Muscle of back (tissue), 13 donors: ENCODE measurements at places on chromosomes 4 and X. TPM values are rescaled to one million over a fixed set of nuclear protein-coding genes. Genes with fewer than 3 reads are reported as not detected.

- peak; percentile 76 for DNase-seq
Measured at GRCh38 chrX:102697494-102697893, 14.8 kb upstream of the GPRASP2 start.

Gene TMEM150C
- polyA plus RNA-seq: 4.0 TPM

- DNase-seq: no peak
Measured at GRCh38 chr4:79723507-79723906, 315.5 kb upstream of the GK2 start.

DNA sequence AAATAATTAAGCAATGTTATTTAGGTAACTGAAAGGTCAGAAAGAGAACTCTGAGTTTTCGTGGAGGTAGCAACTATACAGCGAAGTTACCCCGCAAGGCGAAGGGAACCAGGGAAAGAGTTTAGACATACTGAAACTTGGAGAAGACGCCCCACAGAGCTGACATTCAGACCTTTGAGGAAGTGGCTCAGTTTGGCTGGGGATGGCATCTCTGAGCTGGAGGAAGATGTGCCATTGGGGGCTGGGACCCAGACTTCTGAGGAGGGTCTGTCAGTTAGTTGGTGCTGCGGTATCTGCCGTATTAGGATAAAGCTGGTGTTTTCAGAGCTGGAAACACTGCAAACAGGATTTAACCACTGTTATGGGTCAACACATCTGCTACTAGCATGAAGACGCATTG is 156.6 kb downstream of the ANKRD50 start:
- DNase-seq: no peak

Gene MAGEA8
- polyA plus RNA-seq: 0.16 TPM

Gene CNGA1
- polyA plus RNA-seq: 0.46 TPM

DNA sequence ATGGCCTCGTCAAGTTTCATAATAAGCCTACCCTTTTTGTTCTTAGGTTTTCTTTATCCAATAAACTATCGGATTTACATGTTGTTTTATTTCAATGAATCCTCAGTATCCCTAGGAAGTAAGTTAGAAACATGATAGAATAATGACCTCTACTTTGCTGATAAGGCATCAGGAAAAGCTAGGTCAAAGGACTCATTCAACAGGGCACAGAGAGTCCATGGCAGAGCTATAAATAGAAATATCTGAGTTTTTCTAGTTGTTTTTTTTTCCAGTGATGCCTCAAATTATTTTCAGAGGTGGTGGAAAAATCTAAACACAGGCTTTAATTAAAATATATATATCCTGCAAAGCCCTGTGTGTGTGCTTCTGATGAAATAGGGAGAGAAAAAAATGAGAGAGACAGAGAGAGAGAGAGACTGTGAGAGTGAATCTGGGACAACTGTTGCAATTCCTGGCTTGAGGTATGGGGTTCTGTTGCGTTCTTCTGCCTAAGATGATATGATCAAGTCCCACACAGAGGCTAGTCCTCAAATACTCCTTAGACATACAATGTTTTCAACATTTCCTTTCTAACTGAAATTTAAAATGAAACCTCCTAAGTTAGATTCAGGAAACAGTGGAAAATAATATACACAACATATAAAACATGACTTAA is 139.9 kb downstream of the HDX start:
- DNase-seq: no peak

Gene ZFX
- 14.7 TPM for polyA plus RNA-seq

Gene PPARGC1A
- 4.3 TPM for polyA plus RNA-seq

DNA sequence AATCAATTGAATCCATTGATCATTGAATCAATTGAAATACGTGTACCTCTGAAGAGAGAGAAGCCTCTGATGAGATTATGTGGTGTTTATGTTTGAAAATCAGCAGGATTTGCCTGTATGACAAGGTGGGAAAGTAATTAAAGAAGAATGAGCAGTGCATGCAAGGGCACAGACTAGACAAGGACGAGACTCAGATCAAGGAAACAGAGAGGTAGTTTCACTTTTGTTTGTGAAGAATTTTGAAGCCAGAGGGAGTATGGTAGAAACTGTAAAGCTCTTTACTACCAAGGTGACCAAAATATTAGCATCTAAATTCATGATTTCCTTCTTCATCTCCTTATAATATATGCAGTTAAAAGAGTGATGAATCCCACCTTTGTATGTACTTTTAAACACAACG is 1830.0 kb upstream of the IGFBP7 start:
- DNase-seq: no peak

DNA sequence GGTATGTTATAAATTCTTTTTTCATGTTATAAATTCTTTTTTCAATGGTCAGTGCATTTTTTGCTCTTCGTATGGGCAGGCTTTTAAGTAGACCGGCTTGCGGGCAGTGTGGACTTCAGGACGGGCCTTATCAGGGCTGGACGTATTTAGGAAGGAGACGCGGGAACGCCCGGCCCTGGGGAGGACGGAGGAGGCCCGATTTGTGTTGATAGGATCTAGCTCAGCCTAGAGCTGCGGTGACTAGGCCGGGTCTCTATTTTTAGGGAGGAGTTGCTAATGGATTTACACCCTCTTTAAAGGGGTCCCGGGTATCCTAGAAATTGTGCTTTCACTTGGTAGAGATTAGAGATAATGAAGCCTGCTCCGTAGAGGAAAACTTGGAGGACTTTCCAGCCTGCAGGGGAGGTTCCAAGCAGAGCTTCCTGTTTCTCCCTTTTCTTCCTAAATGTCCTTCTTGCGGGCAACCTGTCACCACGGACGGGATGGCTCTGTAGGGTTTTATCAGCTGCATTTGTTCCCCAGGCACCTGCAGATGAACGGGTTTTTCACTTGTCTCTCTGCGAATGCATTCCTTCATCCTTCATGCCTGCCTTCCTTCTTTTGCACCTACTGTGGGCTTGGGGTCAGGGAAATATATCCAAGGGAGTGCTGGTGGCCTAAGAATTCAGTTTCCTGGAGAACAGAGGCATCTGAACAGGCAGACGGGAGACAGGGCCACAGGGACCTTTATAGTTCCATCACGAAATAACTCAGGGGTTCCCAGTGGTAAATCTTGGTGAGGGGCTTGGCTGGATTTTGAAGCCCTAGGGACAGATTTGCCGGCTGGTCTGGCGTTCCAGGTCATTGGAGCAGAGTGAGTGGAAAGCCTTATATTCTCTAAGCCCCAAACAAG is 1.4 kb downstream of the CD99 start:
- peak; percentile 69 for DNase-seq

DNA sequence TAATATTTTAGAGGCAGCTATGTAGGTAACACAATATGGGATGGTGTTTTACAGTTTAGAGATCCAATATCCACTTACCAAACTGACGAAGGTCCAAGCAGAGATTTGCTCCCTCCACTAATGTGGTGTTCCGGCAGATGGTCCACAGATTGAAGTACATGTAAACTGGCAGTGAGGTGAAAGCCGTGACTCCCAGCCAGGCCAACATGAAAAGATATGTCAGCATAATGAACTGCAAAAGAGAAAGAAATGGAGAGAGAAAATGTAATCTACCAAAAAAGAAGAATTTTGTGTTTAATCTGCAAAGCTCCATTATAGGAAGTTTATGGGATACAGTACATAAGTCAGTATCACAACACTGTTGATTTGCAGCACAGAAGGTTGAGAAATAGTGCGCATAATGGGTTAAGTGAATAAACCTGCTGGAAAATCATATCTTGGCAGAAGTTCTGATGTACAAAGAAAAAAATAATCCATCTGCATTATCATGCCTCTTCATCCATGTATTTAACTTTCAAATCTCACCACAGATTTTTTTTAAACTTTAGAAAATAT is 160.2 kb downstream of the GPM6A start:
- no peak for DNase-seq

DNA sequence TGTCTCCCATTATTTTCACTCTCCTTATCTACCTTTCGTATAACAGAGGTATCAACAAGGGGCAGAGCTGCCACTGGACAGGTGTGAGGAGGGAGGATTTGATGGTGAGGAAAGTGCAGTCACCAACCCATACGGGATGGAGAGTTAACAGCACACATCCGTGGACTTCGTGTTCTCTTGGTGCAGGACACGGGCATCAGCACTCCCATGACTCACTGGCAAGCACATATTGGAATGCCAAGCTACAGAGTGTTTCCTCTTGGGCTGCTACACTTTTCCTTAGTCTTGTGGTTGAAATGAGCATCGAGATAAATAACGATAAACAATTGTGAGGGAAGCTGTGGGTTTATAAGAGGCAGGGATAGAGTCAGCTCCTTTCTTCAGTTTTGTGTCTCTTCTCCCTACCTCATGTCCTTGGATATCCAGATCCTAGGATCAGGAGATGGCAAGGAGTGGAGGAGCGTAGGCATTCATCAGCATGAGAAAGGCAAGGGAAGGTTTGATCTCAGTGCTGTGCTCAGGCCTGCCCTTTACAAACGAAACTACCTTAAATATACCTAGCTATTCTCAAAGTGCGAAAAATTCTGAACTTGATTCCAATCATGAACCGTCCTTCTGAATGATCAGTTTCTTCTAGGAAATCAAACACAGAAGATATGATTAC is 96.3 kb downstream of the ZNF827 start:
- DNase-seq: no peak

- no peak for DNase-seq
Measured at GRCh38 chrX:124665621-124666400, 319.4 kb downstream of the SH2D1A start.

Gene GPC4
- 108 TPM for polyA plus RNA-seq

Gene HERC3
- 23.3 TPM for polyA plus RNA-seq

GRCh38 chrX:77087529-77088169 is 359.5 kb upstream of the FGF16 start:
- DNase-seq: peak; percentile 92

GRCh38 chr4:134668237-134668636 is 466.6 kb upstream of the PABPC4L start:
- no peak for DNase-seq

DNA sequence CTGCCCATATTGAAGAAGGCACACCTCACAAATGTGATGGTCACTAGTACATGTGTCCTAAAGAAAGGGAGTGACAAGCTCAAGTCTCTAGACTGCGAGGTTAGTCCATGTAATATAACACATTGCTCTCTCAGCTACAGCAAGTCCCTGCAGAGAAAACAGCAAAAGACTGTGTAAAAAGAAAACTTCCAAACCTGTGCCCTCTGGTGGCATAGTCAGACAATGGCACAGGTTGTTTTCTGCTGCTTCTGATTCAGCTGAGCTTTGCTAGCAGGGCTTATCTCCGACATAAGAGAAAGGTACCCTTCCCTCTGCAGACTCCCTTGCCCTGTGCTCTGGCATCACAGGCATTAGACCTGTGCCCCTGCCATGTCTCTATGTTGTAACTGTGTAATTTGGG is 1.4 kb upstream of the SERPINA7 start:
- DNase-seq: no peak

GRCh38 chr4:150079081-150079581 is 886 bp downstream of the DCLK2 start:
- DNase-seq: peak; percentile 81
